ENCODE measurements at places on chromosomes 16 and 17.

DNA sequence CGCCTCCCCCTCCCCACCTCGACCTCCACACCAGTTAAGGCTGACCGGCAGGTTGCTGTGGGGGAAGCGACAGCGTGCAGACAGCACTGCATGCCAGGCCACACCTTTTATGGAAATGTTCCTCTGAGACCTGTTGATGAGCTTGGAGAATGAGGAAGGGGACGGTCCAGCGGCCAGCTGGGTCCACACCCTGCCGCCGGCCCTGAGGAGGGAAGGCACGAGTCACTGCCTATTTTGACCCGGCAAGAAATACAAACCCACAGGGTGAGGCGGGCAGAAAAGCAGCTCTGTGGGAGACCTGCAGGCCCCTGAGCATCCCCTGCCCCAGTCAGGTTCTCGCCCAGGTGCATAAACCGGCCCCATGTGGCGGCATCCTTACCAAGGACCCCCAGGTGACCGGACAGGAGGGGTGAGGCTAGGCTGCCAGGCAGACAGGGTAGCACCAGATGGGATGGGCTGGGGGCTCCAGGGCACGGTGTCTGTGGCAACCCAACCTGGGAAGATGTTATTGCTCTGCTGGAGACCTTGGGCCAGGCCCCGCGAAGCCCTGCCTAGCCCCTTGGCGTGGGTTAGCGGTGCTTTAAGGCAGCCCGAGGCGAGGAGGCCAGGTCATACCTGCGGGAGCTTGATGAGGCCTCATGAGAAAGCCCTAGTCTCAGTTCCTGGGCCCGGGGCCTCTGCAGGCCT, 12.7 kb downstream of the NATD1 start:
- no peak for DNase-seq

GRCh38 chr16:85158743-85159178, 46.5 kb upstream of the CIBAR2 start:
- DNase-seq, result no peak

DNA sequence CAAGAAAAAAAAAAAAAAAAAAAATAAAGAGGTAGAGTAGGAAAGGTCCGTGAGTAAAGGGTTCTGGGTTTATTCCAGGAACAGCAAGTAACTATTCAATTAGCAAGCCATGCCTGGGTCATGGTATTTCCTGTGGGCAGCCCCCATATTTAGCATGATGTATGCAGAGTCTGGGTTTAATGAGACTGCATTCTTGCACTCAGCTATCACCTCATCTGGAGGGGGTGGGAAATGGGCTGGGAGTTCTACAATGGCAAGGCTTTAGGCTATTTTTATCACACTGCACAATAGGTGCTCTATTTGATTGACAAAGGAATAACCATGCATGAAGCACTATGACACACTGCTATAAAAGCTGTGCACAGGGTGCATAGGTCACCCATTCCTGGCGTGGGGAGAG, 104.0 kb upstream of the CCL2 start:
- no peak for DNase-seq

GRCh38 chr17:50133769-50134099, 3.8 kb upstream of the SAMD14 start:
- DNase-seq, result no peak

DNA sequence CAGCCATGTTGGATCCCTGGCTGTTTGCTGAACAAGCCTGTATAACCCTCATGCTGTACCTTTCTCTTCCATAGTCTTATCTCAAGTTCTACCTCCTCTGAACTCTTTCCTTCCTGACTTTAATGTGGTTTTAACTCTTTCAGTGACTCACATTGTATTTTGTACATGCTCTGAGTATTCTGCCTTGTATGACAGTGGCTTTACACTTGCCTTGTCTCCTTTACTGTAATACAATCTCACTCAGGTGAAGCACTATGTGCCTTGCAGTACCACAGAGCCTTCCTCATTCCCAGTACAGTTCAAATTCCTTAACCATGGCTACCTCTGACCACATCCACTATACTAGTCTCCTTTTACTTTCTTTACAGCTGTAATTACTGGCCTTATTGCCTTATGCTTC, 14.1 kb downstream of the PSMD11 start:
- no peak for DNase-seq

GRCh38 chr17:50269477-50270434, 4.5 kb upstream of the TMEM92 start:
- peak; percentile 68 for DNase-seq

DNA sequence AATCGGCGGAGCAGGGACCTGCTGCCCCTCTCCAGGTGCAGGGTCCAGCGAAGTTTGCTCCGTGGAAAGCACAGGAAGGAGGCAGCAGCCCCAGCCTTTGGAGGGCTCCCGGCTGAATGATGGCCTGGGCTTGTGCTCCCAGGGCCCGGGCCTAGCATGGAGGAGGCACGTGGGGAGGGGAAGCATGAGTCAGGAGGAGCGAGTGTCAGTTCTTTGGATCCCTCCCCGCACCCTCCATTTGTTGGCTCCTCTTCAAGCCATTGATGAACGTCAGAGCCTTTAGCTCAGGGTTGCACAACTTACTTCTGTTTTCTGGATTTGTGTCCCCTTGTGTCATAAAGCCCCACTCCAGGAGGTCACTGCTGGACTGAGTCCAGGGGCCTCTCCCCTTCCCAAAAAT, 25.8 kb downstream of the TTYH2 start:
- DNase-seq, result peak; percentile 54

GRCh38 chr17:82226809-82227628, 1.8 kb upstream of the SLC16A3 start:
- peak; percentile 22 for DNase-seq
